Retinal pigment epithelial cell (primary cell): ENCODE measurements at places on chromosomes 3 and 15.

DNA sequence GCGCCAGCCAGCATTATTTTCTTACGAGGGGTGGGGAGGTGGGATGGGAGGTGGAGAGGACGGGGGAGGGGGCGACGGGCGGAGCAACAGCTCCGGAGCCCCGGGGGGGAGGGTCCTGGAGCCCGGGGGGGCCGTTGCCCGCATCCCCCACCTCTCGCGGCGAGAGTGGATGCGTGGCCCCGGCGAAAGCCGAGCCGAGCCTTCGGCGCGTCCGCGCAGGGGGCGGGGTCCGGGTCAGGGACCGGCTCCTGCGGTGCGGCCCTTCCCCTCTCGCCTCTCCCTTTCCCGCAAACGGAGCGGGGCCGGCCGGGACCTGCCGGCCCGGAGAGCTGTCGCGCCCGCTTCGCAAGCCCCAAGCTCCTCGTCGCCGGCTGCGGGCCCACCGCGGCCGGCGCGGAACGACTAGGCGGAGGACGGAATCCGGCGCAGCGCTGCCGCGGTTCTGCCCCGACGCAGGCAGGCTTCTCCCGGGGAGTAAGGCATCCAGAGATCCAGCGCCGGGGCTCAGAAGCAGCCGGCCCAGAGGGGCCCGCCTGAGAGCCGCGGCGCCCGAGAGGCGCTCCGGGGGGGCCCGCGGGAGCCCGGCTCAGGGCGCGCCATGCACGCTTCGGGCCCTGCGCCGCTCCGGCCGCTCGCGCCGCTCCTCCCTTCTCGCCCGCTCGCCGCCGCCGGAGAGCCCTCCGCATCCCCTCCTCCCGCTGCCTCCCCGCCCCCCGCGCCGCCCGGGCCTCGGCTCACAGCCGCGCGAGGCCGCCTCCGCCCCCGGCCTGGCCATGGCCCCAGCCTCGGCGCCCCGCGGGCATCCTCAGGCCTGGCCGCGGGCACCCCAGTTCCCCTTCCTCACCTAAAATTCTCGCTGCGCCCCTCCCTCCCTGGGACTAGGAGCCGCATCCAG lies 459 bp upstream of the ADCY5 start:
- DNase-seq = no peak

DNA sequence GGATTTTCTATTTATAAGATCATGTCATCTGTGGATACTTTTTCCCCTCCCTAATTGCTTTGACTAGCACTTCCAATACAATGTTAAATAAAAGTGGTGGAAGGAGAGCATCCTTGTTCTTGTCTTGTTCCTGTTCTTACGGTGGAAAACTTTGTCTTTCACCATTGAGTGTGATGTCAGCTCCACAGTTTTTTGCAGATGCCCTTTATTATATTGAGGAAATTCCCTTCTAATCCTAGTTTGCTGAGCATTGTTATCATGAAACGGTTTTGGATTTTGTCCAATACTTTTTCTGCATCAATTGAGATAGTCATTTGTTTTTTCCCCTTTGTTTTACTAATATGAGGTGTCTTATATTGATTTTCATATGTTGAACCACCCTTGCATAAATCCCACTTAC lies 19.9 kb upstream of the IL20RB start:
- no peak for DNase-seq

DNA sequence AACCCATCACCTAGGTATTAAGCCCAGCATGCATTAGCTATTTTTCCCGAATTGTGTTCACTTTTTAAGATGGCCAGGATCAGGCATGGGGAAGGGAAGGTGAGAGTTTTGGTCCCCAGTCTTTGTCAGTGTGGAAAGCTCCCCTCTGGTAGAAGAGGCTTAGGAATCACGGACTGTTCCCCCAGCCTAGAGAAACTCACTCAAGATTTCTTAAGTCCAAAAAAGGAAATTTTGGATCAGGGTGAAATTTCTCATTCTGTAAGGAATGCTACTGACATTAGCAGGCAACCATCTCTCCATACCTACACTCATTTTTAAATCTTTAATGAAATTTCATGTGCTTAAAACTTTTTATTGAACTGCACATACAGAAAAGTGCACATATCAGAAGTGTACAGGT lies 70.3 kb upstream of the GALNT15 start:
- no peak for DNase-seq

GRCh38 chr3:54653456-54654195 lies 274.2 kb downstream of the LRTM1 start:
- no peak for DNase-seq

DNA sequence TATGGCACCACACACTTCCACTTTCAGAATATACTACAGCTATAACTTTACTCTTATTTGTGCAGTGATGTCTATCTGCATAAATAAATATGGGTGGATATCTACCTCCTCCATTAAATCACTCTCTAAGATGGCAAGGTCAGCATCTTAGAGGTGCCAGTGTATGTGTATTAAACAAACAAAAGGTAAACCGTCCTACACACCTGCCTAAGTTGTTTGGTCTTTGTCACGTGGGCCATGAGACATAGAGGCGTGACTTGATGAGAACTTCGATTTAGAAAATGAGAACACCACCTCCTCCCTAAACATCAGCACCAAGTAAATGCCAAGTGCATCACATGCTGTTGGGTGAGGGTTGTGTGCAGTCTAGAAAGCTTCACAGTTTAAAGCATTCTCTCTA lies 310.6 kb downstream of the GRM7 start:
- DNase-seq = no peak

DNA sequence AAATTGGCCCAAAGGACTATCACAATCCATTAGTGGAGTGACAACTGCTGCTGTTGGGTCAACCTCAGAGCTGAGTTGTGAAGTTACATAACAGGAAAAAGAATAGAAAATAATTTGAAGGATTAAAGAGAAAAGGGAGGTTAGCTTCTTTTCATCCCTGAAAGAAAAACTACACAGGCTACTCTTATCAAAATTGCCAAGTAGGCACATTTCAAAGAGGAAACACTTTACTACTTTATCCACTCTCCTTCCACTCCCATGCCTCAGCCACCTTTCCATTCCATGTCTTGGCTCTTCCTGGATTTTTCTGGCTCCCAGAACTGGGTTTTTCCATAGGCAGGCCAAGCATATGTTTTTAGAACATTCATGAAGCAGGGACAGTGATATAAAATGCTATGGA lies 384.0 kb upstream of the RORA start:
- DNase-seq = no peak

DNA sequence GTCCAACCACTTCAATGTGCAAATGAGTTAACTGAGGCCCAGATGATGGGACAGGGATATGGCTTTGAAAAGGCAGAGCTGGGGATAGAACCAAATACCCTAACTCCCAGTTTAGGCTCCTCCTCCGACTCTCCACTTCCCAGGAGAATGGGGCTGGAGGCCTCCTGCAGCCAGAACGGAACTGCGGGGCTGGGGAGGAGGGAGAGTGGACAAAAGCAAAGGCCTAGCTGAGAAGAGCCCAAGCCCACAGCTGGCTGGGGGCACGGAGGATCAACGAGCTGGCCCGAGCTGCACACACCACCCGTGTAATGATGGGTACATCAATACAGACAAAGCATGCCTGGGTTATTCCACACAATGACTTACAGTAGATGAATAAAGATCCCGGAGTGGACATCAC lies 74.8 kb downstream of the NUP210 start:
- DNase-seq = no peak
